ENCODE measurements at places on chromosomes 3 and 15.

DNA sequence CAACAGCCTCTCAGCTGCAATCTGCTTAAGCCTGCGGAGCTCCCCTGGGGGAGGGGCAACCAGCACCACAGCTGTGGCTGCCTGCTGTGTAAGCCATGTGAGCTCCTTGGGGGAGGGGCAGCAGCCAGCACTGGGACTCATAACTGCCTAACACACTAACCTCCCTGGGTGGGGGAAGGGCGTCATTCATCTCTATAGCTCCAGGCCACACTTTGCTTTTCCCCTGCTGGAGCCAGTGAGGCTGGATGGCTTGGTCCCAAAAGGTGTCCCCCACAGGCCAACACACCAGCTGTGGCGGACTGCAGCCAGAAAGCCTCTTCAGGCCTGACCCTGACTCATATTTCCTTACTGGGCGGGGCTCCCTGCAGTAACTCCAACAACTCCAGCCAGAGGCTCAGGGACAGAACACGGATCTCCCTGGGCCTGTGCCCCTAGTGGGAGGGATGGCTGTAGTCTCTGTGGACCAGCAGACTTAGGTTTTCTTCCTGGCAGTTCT is 129.8 kb downstream of the PPM1L start:
- DNase-seq: no peak

DNA sequence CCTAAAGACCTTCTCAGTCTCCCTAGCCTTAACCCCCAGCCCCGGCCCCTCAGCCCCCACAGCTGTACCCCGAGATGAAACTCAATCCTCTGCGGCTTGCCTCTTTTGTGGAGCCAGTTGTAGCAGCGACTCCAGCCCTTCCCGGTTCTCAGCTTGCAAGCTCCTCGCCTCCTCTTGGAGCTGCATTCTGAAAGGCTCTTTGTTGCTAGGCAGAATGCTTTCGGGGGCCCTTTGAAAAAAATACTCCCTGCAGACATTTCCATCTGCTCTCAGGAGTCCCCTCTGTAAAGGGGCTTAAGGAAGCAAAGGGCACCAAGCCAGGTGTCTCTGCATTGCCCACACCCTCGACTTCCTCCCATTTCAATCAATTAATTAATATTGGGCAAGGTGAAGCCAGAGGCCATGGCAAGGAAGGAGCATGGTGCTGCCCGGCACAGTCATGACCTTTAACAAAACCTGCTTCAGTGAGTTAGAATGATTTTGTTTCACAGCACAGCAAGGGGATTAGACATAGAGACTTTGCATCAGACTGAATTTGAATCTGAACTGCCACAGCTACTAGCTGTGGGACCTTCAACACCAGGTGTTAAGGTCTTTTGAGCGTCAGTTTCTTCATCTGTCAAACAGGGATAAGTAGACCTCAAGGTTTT is 65.5 kb downstream of the SRGAP3 start:
- no peak for DNase-seq

GRCh38 chr15:34206011-34206410 is 3.9 kb downstream of the KATNBL1 start:
- DNase-seq: no peak

DNA sequence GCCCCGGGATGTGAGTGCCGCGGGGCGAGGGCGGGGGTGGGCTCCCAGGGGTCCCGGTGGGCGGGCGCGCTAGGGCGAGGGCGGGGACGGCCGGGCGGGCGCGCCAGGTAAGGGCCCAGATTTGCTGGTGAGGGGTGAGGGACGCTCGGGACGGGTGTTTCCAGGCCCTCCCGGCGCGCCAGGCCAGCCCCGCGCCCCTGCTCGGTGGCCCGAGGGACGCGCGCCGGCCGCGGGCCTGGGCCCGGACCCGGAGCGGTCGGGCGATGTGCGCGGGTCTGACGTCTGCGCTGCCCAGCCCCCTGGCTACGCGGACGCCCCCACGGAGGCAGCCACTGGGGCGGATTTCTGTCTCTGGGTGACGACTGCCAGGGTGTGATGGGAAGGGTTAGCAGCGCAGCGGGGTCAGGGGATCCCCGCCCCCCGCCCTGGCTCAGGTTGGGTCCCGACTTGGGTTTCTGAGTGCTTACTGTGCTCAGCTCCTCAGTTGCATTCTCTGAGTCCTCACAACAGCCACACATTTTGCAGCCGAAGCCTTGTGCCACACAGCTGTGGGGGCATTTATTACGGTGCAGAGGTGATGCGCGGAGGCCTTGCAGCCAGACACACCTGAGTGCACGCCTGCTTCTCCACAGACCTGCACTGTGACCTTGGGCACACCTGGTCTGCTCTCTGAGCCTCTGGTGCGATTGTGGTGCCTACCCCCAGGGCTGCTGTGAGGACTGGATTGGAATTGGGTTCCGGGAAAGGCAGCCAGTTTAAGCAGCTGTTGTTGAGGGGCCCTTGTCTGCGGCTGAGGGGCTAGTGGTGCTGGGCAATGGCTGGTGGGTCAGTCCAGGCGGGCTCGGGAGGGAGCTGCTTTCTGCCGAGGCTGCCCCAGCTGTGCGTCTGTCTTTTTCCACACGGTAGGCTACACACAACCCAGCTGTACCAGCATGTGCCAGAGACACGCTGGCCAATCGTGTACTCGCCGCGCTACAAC is 523 bp downstream of the HDAC11 start:
- DNase-seq: no peak

DNA sequence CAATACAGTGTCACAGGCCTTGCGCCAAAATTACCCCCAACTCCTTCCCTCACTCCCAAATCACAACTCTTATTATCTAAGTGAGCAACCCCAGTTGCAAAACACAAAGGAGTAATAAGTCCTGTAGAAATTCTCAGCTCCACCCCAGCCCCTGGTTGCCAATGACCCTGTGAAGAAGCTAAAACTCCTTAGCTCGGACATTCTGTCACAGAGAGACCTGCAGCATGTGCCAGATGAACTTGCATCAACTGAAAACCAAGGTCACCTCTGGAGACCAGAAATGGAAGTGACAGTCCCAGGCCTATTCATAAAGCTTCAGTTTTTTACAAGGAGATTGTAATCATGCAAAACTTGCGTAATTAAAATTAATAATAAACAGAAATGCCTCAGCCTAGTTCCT is 55.2 kb downstream of the RBPMS2 start:
- DNase-seq: no peak

GRCh38 chr15:68797191-68797590 is 23.5 kb downstream of the ANP32A start:
- DNase-seq: no peak

- DNase-seq: no peak
Observed at GRCh38 chr3:56960234-56960917, 100.1 kb upstream of the SPATA12 start.

DNA sequence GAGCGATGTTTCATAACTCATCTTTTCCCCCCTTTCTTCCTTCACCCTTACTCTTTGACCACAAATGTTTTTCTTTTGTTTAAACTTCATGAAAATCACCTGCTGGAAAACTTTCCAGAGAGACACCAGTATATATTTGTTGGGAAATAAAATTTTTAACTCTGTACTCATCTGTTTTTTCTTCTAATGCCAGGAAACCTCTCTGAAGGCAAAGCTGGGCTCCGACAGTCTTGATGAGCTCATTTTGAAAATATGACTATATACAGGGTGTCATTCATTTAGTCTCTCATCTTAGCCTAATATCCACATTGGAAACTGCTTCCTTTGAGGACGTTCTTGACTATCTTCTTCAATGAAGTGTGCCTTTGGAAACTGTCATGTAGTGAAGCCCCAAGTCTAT is 339.6 kb upstream of the ROBO2 start:
- DNase-seq: no peak

GRCh38 chr3:51966016-51966415 is 1.2 kb downstream of the PCBP4 start:
- no peak for DNase-seq

DNA sequence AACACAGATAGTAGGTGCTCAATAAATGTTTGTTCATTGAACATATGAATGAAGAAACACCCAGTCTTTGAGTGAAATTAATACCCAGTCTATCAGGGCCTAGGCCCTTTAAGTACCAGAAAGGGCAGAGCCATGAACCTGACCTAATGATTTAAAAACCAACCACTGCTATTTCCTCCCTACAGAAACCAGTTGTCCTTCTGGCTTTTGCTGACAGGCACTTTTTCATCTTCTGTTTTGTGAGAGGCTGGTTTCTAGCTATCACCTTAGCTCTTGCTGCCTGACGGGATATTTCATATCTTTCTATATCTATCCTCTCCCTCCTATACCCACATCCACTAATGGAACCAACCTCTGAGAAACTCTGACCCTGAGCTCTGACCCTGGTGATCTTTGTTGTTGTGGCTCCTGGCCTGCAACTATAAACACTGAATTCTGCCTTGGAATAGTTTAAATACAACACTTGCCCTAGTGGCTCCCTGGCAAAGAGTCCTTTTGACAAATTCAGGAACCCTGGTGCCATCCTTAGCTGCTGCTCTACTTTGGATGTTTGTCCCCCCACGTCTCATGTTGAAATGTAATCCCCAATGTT is 4.1 kb upstream of the AHSG start:
- no peak for DNase-seq

DNA sequence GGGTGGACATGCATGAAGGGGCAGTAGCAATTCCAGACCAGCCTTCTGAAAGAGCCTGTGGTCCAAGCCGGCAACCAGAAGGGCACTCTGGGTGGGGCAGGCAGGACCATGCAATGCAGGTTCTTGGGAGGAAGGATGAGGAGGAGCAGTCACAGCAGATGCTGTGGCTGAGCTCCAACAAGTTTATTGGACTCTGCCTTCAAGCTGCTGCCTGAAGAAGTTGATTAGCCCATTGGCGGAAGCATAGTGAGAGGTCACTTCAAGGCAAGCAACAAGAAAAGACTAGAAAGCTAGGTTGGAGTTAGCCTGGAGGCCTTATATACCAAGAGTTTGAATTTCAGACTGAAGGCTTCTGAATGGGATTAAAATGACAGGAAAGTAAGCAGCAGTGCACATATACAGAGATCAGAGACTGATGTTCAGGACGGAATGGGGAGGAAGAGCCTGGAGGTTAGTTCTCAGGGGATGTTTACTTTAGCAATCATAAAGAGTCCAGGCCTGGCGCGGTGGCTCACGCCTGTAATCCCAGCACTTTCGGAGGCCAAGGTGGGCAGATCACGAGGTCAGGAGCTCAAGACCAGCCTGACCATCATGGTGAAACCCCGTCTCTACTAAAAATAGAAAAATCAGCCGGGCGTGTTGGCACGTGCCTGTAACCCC is 39.9 kb downstream of the SFMBT1 start:
- DNase-seq: no peak

- no peak for DNase-seq
Observed at GRCh38 chr3:4355401-4356219, 52.4 kb downstream of the SETMAR start.

- DNase-seq: no peak
Observed at GRCh38 chr3:194326192-194326967, 24.7 kb downstream of the CPN2 start.

- no peak for DNase-seq
Observed at GRCh38 chr15:78988361-78988911, 43.6 kb upstream of the CTSH start.

- no peak for DNase-seq
Observed at GRCh38 chr3:69422751-69423150, 36.9 kb upstream of the FRMD4B start.

DNA sequence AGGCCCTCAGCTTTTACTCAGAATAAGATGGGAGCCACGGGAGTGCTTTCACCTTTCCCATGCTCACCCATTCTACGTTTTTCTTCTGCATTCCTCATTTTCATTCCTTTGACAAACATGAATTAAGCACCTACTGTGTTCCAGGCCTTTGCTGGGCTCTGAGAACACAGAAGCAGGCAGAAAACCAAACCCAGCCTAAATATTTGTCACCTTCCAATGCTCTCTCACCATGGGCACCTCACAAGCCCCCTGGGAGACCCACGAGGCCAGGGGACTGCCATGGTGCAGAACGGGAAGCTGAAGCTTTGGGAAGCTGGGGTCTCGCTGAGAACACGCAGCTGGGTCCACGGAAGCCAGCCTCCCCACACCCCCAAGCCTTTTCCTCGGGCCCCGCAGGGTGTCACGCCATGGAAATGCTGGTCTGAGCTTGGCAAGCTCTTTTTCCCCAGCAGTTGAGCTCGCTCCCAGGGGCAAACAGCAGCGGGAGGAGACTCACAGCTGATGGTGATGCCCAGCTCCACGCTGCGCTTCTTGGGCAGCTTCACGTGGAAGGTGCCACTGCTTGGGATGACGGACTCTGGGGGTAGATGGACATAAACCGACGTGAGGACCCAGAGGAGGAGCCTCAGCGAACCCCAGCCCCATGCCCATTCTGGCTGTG is 27.7 kb downstream of the GRIP2 start:
- DNase-seq: no peak

DNA sequence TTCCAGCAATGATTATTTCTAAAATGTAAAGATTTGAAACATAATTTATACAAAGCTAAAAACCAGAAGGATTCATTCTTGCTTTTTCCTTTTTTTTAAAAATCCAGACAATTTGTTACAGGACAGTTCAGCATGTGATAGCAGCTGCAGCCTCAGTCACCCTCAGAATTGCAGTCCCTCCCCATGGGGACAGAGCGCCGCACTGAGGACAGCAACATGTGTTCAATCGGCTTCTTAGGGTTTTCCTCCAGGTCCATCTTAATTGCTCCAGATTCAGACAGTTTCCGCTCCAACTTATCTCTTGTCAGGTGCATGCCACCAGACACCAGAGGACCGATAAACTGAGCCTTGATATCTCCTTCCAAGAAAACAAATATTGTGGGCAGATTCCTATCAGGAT is 134.9 kb upstream of the TBC1D5 start:
- no peak for DNase-seq

- DNase-seq: no peak
Observed at GRCh38 chr15:41577863-41578735, 19.1 kb downstream of the TYRO3 start.

DNA sequence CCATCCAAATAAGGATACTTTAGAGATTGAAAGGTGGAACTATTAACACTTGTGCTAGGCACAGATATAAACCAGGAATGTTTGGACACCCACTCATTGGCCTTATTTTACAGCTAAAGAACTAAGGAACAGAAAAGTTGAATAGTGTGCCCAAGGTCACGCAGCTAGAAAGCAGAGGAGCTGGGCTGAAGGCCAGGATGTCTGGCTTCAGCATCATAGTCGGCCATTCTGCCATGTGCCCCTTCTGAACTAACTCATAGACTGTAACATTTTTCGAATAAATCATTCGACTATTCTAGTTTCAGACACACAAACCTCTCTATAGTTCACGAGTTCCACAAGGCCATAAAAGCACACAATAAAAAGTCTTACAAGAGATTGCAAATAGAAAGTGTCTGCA is 71.1 kb downstream of the SUMF1 start:
- no peak for DNase-seq

- DNase-seq: no peak
Observed at GRCh38 chr15:88651971-88652370, 13.2 kb downstream of the ISG20 start.

GRCh38 chr3:178597371-178597770 is 61.1 kb downstream of the KCNMB2 start:
- no peak for DNase-seq

DNA sequence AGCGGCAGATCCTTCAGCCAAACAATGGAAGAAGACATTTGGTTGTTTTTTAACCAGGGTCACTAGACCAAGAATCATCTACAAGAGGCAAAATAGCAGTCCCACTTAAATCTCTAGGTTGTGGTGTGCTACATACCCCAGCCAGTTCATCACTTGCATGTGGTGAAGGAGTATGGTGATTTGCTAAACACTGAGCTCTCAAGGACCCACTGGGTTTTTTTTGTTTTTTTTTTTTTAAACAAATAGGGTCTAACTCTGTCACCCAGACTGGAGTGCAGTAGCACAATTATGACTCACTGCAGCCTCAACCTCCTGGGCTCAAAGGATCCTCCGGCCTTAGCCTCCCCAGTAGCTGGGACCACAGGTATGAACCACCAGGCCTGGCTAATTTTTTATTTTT is 508.0 kb downstream of the FOXP1 start:
- DNase-seq: no peak

GRCh38 chr3:120488296-120488695 is 37.5 kb upstream of the FSTL1 start:
- no peak for DNase-seq

All from NCI-H1694 (cell line).